ENCODE measurements at places on chromosomes 2 and 18.
A peak's percentile ranks its signal among the peaks of the same experiment; 100 is the strongest.

GRCh38 chr2:179541586-179541985 is 277.0 kb upstream of the SESTD1 start:
- DNase-seq: no peak

- DNase-seq: no peak
Measured at GRCh38 chr2:5696404-5696944, 4.3 kb downstream of the SOX11 start.

- DNase-seq: peak; percentile 4
Measured at GRCh38 chr2:140502951-140503630, 1627.7 kb downstream of the LRP1B start.

DNA sequence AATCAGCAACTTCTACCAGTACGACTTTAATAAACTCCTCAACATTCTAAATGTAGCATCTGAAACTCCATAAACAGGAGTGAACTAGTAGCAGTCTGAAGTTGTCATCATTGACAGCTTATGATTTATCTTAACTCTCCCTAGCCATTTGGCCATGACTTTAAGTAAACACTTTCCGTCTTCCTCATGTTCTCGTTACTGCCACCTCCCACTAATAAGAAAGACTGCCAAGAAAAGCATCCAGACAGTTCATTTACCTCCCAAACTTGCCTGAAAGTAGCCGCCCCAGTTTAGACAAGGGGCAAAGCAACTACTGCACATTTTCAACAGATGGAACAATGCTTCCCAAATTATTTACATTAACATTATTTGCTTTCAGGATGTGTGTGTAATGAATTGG is 287.5 kb downstream of the OSR1 start:
- no peak for DNase-seq

DNA sequence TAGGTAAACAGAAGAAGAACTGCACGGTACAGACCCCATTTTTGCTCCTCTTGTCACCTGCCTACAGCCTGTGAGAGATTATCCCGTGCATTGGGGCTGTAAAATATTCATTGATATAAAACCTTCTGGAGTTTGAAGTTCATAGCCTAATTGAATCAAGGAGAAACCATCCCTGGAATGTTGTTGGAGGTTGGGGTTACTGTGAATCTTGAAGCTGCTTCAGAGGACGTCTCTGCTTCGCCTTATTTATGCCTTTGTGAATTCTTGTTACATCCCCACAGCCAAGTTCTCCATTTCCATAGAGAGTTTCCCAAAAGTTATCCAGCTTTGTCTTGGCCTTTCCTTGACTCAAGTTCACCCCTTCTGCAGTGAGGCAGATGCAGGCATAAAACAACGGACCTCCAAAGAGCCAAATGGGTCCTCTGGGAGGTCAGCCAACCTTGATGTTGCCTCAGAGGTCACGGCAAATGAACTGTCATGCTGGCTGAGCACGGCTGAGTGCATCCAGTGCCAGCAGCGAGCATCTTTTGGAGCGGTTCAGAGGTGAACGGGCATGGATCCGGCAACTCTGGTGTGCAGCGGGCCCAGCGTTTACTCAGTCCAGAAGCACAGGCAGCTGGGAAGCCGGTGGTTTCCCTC is 317.6 kb downstream of the PRKCE start:
- no peak for DNase-seq

DNA sequence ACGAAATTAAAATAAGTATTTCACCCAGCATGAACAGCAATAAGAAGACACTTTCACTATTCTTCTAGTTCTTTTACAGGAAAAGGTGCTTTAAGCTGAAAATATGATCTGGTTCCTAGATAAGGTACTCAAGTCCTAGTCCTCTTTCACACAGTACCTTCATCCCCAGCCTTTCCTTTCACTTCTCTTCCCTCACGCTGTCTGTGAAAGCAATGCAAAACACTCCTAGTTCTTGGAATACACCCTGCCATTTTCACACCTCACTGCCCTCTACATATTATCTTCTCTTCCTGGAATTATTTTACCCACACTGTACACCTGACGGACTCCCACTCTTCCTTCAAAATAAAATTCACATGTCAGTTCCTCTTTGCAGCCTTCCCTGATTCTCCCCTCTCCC is 82.9 kb downstream of the DNAH7 start:
- no peak for DNase-seq

GRCh38 chr2:176699098-176699497 is 429.9 kb downstream of the MTX2 start:
- no peak for DNase-seq

GRCh38 chr18:73688851-73689711 is 458.6 kb downstream of the FBXO15 start:
- DNase-seq: no peak

DNA sequence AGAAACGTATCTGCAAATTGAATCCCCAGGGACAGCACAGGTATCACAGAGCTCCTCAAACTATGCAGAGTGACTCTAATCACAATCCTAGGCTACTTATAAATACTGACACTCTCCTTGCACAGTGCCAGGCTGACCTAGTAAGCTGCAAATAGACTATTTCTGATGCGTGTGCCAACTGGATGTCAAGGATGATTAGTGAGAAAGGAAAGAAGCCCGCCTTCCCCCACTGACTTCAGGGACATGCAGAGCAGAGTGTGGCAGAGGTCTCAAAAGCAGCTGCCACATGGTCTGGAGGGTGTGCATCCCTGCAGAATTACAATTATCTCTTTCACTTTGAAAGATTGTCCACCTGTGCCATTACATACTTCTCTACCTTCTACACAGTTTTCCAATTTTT is 235.6 kb downstream of the CPS1 start:
- DNase-seq: no peak

GRCh38 chr2:134391751-134392160 is 137.9 kb downstream of the MGAT5 start:
- peak; percentile 40 for DNase-seq

DNA sequence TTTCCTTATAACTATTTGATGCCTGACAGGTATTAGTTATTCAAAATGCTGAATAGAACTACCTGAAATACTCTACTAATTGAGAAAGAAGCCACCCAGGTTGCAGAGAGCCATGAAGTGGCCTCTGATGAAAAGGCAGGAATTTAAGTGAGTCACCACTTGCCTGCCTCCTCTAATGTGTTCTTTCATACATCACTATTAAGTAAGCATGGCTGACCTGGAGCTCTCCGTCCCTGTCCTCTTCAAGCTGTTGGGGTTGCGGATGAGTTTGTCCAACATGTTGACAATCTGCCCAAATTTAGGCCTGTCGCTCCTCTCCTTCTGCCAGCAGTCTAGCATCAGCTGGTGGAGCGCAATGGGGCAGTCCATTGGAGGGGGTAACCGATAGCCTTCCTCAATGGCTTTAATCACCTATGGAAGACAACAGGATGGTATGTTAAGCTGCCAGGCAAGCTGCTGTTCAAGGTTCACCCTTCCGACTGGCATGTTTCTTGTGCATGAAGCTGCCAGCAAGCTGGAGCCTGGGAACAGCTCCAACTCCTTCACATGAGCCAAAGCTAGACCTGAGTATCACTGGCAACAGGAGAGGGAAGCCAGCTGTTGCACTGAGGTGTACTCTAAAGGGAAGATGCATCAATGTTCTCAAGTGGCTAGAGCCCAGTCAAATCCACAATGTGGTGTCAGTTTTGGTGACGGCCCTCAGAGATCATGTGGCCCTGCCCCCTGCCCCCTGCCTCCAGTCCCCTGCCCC is 142.2 kb downstream of the EPHA4 start:
- DNase-seq: peak; percentile 12

DNA sequence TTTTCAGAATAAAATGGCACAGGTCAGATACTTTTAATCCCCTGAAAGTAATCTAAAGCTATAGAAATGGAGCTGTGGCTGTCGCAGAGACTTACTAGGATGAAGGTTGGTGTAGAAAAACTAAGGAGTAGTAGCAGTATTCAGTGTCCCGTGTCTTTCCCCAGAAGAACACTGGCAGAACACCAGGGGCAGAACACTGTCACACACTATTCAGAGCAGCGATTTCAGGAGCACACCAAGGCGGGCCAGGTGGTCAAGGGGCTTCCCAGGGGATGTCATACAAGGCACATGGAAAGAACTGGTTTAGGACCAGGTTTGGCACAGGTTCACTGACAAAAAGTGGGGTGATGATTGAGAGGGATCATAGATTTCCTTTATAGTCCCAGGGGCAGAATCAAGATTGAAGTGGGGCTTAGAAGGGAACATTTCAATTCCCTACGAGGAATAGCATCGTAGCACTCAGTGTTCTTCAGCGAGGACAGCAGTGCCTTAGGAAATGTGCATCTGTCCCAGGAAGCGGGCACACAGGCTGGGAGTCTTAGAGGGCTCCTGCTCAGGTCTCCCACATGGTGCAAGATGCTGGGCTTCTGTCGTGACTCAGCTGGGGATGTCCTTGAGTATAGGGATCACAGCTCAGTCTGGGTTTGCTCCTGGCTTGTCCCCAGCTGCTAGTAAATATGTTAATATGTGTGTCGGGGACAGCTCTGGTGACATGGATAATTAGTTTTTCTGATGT is 22.6 kb downstream of the BCL2L11 start:
- DNase-seq: no peak

GRCh38 chr2:143263066-143263625 is 133.9 kb downstream of the ARHGAP15 start:
- DNase-seq: no peak

GRCh38 chr2:21774691-21775368 is 651.1 kb downstream of the TDRD15 start:
- DNase-seq: no peak

DNA sequence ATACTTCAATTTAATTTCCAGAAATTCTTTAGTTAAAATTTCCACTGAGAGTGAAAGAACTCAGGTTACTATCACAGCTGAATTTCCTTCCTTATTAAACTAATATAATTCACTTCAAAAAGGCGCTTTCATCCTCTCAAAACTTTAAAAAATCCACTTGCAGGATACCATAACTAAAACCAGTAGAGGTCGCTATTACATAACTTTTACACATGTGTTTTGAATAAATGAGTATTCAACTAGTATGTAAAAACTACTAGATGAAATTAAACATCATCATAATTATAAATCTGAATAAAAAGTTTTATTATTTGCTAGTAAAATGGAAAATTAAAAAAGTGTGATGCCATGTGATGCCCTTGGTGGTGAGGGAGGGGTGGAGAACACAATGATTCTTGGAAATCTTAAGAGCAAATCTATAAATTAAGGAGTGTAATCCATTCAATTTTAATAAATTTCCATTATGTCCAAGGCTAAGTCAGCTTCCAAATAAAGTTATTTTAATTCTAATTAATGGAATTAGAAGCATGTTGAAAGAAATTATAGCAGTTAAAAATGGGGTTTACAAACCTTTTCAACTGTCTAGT is 61.4 kb downstream of the SOS1 start:
- DNase-seq: peak; percentile 81

DNA sequence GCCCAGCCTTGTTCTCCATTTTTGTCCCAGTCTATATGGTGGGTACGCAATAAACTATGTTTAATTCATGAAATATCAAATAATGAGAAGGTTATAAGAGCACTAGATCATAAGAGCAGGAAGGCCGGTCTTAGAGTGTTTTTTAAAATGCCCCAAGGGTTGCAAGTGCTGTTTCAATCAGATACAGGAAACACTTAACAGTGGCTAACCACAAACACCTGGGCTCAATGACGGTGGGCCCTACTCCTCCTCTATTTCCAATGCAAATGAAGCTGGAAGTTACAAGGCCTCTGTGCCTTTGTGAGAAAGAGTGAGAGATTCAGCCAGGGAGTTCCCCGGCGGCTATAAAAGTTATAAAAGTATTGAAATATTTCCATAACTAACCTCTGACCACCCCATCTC is 18.9 kb upstream of the WDR33 start:
- peak; percentile 89 for DNase-seq

DNA sequence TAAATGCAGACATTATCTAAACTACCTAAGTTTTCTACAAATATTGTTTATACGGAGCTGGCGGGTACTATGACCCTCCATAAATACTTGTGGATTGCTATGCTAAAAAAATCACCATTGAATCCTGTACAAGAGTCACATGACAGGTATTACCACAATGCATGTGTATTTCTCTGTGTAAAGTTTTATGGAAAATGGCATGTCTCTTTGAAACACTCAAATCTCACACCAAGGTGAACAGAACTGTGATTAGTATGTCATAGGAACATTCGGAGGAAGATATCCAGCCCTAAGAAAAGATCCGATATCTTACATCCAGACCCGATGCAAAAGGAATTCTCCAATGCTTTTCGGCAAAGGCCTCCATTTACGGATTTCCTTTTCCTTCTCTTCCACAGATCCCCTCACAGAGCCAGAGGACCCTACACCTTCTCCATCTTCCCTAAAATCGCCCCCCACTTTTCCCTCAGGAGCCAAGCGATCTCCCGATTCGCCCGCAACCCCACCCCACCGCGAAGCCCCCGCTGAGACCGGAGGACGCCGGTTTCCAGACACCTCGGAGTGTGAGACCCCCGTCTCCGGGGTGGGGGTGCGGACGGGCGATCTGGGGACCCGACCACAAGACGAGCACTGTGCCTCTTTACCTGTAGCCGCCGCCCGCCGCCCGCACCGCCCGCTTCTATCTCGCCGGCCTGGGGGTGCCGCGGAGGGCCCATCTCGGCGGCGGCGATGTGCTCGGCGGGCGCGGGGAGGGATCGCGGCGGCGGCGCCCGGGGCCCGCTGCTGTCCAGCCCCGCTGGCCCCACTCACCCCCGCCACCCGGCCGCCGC is 1.2 kb downstream of the SAP130 start:
- no peak for DNase-seq

- no peak for DNase-seq
Measured at GRCh38 chr2:68193787-68194372, 36.2 kb downstream of the PNO1 start.

DNA sequence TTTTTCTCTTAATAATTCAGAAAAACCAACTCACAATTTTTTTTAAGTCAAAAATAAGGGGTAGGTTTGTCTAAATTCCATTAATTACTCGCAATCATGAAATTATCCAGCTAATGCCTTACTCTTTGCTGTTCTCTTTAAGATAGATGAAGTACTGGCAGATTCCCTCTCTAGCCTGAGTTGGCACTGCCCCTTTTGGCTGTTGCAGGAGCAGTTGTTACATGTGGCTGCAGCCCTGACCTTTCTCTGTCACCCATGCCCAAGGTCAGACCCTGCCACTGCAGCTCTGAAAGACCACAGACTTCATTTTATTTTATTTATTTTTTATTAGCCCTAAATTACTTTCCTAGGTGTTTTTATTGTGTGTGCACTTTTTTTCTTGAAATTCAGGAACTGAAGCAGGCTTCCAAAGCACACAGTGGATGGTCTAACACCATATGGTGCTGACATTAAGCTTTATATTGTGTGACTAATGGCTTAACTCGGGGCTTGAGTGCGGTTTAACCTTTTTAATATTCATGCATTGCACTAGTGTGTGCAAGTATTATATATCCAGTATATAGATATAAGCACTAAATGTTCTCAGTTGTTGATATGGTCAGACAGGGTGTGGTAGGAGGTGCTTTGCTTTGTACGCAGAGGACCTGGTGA is 313.0 kb downstream of the CDH2 start:
- DNase-seq: no peak
